ENCODE measurements at places on chromosomes 2 and 18.

DNA sequence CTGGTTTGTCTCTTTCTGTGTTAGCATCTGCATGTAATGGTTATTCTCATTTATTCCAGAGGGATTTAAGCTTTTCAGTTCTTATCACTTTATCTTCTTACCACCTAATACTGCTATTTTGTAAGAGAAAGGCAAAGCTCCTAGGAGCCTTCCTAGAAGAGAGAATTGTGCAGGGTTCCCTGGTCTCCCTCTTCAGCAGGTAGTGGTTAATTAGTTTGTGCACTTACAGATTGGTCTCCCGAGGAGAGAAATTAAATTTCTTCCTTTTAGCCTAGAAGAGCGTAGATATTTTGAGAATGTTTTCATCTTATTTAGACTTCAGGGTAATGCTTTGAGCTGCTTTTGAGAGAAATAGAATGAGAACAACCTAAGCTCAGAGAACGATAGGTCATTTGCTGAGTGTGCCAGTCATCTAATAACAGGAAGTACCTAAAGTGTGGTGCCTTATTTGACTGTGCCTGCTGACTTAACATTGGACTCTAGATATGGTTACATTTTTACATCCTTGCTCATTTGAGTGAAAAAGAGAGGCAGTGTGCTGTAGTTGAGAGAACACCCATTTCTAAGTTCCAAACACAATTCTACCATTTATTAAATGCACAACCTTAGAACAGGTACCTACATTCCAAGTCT, 651.4 kb downstream of the STK39 start:
- no peak for DNase-seq

GRCh38 chr18:73235491-73235890, 367.7 kb upstream of the NETO1 start:
- DNase-seq: no peak

GRCh38 chr18:5868218-5868854, 27.0 kb downstream of the TMEM200C start:
- no peak for DNase-seq

DNA sequence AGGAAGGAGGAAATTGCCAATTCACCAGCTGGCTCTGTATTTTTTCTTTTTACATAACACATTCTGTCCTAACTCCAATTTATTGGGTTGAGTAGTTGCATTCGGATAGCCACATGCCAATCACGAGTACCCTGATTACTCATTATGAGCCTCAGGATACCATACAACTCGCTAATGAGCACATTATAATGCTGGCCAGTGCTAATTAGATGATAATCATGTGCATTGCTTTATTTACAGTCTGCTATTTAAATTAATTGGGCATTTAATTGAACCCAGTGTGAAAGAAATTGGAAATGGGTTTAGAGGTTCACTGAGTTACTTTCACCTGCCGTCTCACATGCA, 15.2 kb downstream of the G6PC2 start:
- DNase-seq: no peak

- DNase-seq: no peak
Measured at GRCh38 chr2:41967476-41968181, 80.2 kb upstream of the PKDCC start.

DNA sequence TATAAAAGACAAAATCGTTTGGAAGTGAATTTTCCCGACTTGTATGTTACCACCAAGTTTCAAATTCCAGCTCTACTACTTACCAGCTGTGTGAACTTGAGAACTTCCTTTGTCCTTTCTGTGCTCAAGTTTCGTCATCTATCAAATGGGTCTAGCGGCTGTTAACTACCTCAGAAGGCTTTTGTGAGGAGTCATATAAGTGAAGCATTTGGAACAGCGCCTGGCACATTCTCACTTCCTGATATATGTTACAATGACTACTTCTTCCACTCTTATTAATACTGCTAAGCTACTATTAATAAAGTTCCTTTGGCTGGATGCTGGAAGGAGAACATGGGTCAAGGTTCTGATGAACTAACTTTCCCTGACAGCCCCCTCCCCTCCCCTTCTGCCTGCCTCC, 104.5 kb downstream of the MEIS1 start:
- DNase-seq: no peak

DNA sequence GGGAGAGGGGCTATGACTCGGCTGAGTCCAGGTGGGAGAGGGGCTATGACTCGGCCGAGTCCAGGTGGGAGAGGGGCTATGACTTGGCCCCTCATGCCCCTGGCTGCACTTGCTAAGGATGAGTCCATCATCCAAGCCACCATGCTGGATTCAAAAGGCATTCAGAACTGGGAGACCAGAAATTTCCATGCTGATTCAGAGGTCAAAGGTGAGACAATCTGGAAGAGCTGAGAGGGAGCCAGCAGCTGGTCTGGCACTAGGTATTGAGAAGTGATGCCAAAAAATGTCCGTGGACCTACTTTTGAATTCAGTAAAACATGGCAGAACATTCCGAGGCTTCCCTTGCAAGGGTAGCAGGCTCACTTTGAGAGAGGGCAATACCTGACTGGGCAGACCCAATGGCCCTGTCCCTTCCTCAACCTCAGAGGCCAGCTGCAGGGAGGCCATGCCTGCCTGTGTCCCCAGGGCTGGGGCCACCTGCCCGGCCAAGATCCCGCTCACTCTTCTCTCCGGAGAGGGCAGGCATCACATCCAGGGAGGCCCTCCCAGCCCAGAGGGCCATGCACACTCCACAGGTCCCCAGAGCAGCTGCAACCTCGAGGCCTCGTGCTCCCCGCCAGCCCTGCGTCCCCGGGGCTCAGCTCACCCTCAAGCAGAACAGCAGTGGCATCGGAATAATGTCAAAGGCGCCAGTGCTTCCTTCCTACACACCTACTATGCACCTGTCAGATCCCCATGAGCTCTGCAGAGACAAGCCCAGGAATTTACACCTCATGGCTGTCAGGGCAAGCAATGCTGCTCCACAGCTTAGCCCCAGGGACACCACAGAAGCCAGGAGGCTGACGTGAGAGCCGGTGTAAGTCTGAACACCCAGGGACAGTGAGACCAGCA, 80.2 kb upstream of the GPC1 start:
- DNase-seq: no peak

GRCh38 chr2:28360058-28360717, 32.5 kb upstream of the FOSL2 start:
- DNase-seq: no peak

- DNase-seq: peak; percentile 49
Measured at GRCh38 chr2:46942143-46942526, 26.5 kb upstream of the MCFD2 start.

GRCh38 chr2:72689579-72690195, 136.1 kb downstream of the EXOC6B start:
- no peak for DNase-seq

DNA sequence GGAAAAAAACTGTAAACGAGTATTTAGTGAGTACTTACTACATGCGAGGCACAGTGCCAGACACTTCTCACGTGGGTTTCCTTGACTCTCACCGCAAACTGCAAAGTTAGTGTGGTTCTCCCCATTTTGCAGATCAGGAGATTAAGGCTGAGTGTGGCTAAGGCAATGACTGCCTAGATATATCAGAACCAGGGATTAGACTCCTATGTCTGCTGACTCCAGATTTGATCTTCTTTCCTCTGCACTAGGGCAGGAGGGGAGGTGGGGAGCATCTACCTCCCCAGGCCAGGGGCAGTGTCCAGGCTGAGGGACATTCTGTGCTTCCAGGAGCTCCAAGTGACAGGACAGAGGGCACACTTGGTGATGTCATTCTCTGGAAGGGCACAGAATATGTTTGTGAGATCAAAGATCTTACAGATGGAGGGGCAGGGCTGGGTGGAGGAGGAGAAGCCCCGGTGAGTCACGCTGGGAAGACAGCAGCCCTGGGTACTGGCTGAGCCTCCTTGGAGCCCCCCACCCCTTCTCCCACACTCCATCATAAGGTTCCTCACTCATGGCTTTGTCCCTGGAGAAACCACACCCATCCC, 92.4 kb downstream of the RHOB start:
- DNase-seq: no peak

GRCh38 chr2:1923541-1923940, 179.2 kb upstream of the PXDN start:
- no peak for DNase-seq

DNA sequence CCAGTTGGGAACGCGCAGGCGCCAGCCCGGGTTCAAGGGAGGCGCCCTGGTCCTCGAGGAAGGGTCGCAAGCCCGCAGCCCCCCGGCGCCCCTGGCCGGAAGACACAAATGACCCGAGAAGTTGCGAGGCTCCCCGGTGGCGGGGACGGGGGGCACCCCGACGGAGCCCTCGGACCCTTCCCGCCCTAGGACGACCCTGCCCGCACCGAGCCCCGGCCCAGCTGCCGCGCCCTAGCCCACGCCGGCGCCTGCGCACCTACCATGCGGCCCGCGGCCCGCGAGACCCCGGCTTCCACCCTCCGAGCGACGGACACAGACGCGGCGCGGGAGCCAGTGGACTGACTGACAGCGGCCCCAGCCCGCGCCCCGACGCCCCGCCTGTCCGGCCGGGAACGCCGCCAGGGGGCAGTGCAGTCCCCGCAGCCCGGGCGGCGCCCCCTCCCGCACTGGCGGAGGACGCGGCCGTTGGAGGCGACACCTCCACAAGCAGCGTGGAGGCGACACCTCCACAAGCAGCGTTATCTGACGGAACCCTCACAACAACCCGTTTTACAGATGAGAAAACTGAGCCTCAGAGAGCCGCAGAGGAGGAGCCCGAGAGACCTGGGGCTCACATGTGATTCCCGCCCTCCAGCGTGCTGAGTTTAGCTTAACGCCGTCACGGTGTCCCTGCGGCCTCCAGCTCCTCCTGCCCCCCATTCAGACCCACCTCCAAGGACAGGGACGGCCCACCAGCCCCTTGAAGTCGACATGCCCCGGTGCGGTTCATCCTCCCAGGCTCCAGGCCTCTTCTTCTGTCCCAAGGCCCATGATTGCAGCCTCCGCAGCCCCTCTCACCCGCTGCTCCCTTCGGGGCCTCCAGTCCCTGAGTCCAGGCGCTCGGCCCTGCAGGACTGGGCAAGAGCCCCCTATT, at the start of gene NMUR1:
NMUR1 (minus strand) TSS at position 347 of the 913 bp plus-strand sequence; CDS start at position 263, 84 bp downstream.
- DNase-seq: peak; percentile 56

DNA sequence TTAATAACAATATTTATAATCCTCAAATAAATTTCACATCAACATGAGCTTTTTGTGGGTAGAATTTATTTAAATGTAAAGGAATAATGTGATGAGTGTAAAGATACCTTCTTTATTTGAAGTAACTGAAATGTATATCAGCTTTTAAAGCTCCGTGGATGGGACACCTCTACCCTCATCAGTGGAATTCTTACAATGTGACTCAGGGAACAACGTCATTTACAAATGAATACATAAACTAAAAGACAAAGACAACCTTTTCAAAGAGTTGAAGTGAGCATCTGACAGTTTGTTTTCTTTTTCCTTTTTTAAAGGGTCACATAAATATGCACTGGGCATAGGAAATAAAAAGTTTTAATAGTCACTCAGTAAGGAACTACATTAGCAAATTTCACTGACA, 1127.0 kb upstream of the CRIM1 start:
- DNase-seq: no peak

GRCh38 chr2:176385838-176386237, 116.6 kb downstream of the MTX2 start:
- no peak for DNase-seq

DNA sequence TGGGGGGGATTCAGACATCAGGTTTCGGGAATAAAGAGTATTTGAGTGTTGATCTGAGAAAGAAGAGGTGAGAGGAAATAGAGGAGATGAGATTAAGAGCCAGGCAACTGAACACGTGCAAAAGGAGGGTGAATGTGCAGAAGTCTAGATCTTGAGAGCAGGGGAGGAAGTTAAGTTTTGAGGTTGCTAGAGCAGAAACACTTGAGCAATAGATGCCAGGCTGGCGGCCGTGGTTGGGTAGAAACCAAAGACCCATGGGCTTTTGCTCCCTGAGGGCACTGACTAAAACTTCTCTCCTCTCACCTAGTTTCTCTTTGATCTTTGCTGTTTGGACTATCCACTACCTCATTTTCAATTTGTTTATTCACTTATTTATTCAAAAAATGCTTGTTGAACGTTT, 116.0 kb downstream of the CDC42EP3 start:
- DNase-seq: no peak

GRCh38 chr2:146260551-146260950, 1584.3 kb upstream of the ACVR2A start:
- no peak for DNase-seq

GRCh38 chr2:167209784-167210183, 321.5 kb downstream of the XIRP2 start:
- DNase-seq: no peak

DNA sequence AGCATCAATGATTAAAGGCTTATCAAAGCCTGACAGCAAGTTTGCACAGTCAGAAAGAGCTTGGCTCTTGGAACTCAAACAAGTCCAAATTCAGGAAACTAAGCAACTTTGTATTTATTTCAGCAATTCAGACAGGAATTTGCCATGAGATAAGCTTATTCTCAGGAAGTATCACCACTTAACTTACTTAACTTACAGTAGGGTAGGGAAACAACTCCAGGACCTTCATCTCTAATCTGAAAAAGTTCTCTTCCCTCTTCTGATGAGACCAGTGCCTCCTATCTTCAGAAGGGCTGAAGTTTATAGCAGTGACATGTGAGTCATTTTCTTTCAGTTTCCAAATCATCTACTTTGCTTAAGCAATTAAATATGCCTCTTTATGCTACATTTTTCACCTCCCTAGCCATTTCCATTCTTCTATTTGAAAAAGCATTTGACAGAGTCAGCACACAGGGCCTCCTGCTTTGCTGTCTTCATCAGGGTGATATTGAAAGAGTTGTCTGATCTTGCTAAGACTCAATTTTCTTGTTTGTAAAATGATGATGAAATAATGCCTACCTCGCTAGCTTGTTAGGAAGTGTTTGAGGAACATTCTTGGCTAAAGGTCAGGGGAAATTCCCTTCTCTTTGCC, 389.5 kb downstream of the RND3 start:
- DNase-seq: no peak

DNA sequence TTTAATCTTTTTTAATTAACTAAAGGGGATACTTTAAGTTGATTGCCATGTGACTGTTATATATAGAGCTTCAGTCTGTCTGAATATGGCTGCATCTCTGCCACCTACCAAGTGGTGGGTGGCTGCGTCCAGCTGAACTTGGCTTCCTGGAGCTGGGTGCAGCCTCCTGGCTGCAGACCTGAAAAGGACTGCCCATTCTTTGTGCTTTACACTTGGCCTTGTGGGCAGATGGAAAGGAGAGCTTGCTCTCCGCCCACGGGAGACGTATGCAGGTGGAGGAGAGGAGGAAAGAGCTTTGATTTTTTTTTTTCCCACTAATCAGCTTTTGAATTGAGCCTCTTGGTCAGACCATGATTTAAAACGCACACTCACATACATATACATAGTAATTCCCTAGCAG, 34.7 kb downstream of the NCK2 start:
- no peak for DNase-seq

DNA sequence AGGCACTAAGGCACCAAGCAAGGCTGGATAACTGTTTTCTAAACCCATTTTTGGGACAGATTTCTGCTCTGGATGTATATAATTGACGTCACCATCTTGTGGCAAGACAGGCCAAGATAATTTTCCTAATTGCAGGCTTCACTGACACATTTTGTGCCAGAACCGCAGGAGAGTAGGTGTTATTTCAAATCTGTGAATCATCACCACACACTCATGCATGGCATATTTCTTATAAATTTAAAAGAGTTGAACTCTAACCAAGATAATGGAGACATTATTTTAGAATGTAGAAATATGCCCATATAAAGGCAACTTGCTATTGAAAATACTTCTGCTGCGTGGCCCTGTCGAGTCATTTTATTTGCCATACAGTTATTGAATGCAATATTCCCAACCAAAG, 68.3 kb upstream of the ACYP2 start:
- no peak for DNase-seq

GRCh38 chr2:199136681-199137080, 321.1 kb downstream of the SATB2 start:
- no peak for DNase-seq

GRCh38 chr2:207233731-207234130, 68.0 kb upstream of the KLF7 start:
- no peak for DNase-seq

GRCh38 chr2:238320648-238321281, 447 bp downstream of the TRAF3IP1 start:
- DNase-seq: no peak
